RPMI8226 (cell line): ENCODE measurements at places on chromosomes 1 and 21.

DNA sequence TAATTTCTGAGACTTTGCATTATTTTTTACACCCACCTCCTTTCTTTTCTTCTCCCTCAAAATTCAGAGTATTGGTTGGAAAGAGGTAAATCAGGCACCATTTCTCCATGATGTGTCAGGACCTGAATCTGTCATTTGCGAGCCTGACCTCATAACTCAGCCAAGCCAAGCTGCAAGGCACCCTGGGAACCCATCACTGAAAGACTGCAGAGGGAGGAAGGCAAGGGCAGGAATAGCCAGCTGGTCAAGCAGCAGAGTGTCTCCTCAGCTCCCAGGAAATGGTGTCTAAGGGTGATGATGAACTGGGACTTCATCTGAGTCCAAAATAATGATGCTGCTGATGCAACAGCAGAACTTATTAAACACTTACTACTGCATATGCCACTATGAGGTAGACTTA is 556.6 kb downstream of the OMA1 start:
- no peak for DNase-seq

DNA sequence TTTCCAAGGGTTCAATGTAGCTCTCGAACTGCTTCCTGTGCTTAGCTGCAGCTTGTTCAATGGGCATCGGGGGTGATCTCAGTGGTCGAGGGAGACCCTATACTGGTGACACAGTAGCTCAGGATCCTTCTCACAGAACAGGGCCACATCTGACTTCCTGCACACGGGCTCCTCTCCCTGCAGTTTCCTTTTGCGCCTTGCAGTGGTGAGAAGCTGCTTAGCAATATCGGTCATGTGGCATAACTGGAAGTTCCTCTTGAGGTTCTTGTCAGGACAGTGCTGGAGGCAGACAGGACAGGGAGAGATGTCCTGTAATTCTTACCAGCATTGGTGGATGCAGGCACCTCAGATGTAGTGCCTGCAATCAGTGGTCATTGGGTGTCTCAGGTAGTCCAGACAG is 140.5 kb upstream of the MAP1LC3C start:
- no peak for DNase-seq

DNA sequence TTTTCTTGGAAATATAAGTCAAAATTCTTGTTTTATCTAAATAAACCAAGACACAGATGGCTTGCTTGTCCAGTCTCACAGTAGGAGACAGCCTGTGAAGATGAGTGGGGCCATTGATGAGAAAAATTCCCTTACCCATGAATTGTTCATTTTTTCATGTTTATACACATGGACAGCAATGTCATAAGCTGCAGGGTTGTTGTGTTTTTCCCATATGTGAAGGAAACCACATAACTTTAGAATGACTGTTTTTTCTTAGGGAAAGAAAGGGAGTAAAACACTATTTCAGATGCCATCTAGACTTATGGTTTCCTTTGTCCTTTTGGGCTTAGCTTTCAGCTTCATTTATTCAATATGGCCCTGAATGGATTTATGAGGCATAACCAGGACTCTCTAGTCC is 622.5 kb upstream of the NR5A2 start:
- DNase-seq = no peak

GRCh38 chr1:200207711-200208126 is 180.2 kb downstream of the NR5A2 start:
- no peak for DNase-seq

DNA sequence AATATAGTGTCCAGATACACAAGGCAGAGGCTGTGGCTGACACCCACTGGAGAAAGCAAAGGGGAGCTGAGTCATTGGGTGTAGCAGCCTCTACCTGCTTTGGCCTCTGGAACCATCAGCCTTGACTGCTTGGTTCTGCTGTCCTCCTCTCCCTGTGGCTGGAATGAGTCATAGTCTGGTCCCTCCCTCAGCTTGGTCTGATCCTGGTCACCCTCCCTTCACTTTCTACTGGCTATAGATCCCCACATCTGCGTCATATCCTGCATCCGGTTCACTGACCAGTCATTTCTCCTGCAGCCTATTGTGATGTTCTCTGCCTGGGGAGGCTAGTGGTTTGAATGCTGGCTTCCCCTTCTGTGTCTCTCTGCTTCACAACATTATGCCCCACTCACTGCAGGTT is 372.8 kb upstream of the DAB1 start:
- DNase-seq = no peak

GRCh38 chr1:108617008-108617723 is 43.7 kb downstream of the HENMT1 start:
- DNase-seq = no peak

- peak; percentile 63 for DNase-seq
Observed at GRCh38 chr1:41678111-41678878, 193.8 kb upstream of the EDN2 start.

DNA sequence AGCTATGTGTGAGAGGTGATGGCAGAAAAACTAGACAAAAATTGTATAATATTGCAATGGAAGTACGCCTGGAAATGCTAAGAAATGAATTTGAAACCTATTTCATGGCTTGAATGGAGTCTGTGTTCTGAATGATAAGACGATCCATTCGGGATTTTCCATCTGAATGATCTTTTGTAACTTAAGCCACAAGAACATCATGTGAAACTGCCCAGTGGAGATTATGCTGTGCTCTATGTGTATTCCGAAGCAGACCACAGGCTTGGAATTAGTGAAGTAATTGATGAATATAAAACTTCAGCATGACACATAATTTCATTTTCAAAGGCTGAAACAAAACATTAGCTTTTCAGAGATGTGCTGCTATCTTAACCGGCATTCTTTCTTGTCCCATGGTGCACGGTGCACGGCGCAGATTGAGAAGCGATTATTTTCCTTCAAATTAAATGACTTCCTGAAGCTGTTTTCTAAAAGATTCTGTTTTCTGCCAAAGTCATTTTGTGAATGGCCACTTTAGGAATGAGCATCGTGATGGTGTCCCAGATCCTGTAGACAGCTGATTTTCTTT is 652.9 kb downstream of the PLA2G4A start:
- no peak for DNase-seq

GRCh38 chr1:18278946-18279345 is 171.3 kb downstream of the IGSF21 start:
- DNase-seq = no peak

GRCh38 chr1:119364640-119365039 is 3.9 kb upstream of the HAO2 start:
- DNase-seq = no peak

DNA sequence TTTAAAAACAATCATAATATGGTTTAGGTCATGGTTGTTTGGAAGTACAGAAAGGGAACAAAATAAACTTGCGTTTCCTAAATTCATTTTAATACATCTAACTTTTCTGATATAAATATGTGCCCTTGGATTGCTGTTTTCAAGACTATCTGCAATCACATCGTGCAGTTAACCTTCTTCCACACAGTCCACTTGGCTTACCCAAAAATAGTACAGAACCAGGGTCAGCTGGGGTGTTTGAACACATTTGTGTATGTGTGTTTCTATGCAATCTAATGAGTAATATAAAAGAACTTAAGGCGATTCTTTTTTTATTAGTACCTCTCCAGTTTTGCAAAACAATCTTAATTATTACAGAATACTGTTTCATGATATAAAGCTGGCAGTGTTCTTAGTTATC is 19.9 kb downstream of the SAMSN1 start:
- no peak for DNase-seq

DNA sequence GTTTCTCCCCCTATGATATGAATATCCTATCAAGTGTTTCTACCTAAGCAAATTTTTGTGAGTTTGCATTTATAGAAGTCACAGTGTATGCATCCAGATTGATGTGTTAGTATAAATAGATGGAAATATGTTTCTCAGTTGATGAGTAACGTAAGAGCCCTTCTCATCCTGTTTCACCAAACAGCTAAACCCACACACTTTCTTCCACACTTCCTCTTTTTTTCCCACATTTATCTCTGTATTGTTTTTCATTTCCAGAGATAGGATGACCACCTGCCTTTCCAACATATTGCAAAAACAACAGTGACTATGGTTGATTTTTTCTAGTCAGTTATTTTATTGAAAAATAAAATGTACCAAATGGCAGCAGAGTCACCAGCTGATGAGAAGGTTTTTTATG is 490.1 kb downstream of the NEGR1 start:
- no peak for DNase-seq

DNA sequence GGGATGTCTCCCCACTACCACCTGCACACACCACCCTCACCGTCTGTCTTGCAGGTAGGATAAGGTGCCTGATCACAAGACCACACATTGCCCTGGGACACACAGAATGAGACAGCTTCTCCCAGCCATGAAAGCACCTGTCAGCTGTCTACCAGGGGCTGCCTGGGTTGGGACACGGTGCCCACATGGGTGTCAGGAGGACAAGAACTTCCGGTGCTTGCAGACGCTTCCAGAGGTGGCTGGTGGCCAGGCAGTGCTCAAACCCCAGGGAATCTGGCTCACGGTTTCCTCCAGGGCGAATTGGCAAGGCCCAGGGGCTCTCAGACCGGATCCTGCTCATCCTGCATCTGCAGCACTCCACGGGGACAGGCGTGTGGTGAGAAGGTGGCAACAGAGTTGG is 182.6 kb upstream of the ARHGEF16 start:
- DNase-seq = peak; percentile 25

DNA sequence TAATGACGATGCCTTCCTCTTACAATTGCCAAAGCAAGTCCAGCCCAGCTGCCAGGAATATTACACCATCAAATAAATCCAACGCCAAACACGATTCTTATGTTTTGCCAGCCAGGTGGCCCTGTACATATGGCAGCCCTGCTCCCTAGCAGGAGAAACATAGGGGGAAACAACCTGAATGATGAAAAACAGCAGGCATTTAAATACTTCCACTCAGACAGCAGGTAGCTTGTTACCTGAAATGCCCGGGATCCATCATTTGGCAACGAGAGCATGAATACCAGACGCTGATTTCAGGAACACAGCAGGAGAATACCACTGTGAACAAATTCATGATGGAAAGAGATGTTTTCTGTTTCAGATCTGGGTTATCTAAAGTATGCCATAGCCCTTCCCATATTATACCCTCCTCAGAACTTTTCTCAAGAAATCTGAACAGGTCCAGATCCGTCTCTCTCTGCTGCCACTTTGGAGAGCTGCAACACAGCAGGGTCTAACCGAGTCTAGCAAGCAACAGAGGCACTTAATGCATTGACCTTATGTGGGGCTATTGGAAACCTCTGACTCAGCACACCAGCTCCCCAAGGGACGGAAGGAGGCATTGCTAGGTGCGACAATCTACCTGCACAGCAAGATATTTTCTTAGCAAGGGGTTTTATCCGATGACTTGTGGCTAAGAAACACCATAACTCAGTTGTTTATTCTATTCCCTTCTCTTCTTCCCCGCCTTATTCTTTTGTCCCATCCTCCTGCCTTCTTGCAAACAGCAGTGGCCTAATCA is 166.3 kb downstream of the BARHL2 start:
- no peak for DNase-seq

DNA sequence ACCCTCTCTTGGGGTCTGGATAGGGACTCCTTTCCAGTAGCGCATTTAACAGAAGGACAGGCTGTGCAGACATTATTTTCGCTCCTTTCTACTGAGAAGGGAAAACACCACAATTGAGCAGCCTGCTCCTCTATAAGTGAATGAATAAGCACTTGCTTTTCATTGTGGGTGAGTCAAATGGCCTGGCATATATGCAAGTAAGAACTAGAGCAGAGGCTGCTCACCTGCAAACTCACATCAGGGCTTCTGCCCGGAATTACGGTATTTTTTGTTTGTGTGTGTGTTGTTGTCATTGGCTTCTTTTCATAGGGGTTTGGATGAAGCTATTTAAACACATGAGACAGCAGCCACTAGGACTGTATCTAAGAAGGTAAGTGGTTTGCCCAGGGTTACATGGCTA is 200.1 kb upstream of the CAMK1G start:
- DNase-seq = no peak

GRCh38 chr1:72056516-72056915 is 225.8 kb downstream of the NEGR1 start:
- no peak for DNase-seq

- DNase-seq = no peak
Observed at GRCh38 chr21:33789697-33790096, 125.9 kb downstream of the ATP5PO start.

DNA sequence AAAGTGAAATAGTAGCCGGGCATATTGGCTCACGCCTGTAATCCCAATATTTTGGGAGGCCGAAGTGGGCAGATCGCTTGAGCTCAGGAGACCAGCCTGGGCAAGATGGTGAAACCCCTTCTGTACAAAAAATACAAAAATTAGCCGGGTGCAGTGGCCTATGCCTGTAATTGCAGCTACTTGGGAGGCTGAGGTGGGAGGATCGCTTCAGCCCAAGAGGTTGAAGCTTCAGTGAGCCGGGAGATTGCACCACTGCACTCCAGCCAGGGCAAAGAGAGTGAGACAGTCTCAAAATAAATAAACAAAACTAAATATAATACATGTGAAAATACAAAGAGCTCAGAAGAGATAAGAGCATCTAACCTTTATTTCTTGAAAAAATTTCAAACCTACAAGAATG is 2.3 kb upstream of the MSTO1 start:
- no peak for DNase-seq

DNA sequence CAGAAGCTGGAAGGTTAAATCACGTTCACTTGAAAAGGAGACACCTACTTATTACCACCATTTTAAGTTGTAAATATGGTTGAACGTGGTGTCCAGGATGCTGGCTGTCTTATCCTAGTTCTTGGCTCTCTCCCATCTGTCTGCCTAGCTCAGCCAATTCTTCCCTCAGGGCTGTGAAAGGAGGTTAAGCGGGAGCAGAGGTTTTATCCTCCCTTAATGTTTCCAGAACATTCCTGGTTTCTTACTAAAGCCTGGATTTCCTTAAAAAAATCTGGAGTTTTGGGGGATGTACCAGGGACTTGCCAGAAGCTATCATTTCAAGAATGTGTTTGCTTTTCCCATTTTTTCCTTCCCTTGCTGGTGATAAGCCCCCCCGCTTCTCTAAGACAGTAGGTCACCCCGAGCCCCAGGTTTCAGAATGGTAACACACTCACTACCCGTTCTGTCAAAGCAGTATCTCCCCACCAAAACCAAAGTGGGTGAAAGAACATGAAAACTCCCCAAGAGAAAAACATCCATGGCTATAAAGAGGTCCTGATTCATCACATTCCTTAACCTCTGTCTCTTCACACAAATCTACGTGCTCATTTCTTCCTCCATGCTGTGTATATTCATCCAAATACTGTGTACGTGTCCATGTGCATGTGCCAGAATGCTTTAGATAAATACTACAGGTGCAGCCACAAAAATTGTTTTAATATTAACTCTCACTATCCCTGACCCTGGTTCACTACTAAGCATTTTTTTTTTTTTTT is 114.7 kb downstream of the MAP3K21 start:
- peak; percentile 7 for DNase-seq

DNA sequence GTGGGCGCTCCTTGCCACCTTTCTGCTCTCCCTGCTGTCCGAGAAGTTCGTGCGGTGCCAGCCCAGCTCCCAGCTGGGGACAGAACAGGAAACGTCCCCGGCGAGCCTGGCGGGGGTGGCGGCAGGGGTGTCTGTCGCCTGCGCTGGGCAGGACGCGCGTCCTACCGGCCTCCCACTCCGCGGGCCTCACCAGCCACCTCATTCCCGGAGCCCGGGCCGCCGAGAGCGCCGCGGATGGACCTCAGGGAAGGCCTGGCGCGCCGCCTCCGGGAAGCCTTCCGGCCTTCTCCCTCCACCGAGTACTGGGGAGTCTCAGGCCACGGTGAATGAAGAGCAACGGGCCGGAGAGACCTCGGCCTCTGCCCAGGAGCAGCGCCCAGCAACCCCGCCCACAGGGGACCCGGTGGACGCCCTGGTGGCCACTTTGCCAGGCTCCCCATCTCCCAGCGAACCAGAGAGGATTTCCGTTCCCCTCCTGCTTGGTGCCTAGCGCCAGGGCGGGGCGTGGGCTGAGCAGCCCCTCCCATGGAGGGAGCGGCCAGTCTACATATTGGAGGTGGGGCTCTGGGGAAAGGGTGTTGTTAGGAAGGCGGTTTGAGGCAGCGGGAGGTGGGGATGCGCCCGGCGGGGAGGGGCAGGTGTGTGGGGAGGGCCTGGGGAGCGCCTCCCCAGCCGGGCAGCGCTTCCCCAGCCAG is 9.5 kb upstream of the TNFRSF14 start:
- DNase-seq = peak; percentile 96
